ENCODE measurements at places on chromosomes 7 and 10. TPM values are rescaled to one million over a fixed set of nuclear protein-coding genes. Genes with fewer than 3 reads are reported as not detected.

GRCh38 chr10:44207160-44207559 lies 177.7 kb downstream of the CXCL12 start:
- DNase-seq: no peak
- H3K4me1 ChIP-seq: no peaks in the 10 kb centered on the region
- no peak overlapping the region for H3K27ac ChIP-seq
- H3K27me3 ChIP-seq: peaks cover 20% of the 10 kb centered on the region
- H3K36me3 ChIP-seq: no peaks in the 10 kb centered on the region

- no peaks in the 10 kb centered on the region for H3K36me3 ChIP-seq
- no peaks in the 10 kb centered on the region for H3K4me1 ChIP-seq
- H3K27ac ChIP-seq: no peak overlapping the region
- no peak overlapping the region for H3K4me3 ChIP-seq
- no peak for DNase-seq
Measured at GRCh38 chr7:116271161-116271913, 61.0 kb downstream of the TES start.

DNA sequence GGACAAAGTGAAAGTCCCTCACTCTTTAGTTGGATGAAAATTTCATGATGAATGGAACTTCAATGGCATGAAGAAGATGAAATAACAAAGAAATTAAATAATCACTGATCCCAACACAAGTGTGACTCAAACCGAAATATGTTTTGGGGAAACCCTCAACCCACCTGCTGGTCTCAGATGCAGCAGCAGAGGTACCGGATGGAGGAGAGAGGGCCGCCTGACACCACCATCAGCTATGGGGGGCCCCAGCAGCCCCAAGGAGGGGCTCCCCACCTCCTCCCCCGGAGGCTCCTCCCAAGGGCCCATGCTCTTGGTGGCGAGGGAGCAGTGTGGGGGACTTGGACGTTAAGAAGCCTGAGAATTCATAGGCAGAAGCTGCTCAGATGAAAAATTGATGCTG lies 137.2 kb upstream of the ADARB2 start:
- DNase-seq: no peak
- H3K27ac ChIP-seq: no peak overlapping the region
- H3K4me3 ChIP-seq: no peak overlapping the region
- no peaks in the 10 kb centered on the region for H3K36me3 ChIP-seq
- H3K27me3 ChIP-seq: no peaks in the 10 kb centered on the region

SRRM3 gene
- 0.47 TPM for total RNA-seq

DNA sequence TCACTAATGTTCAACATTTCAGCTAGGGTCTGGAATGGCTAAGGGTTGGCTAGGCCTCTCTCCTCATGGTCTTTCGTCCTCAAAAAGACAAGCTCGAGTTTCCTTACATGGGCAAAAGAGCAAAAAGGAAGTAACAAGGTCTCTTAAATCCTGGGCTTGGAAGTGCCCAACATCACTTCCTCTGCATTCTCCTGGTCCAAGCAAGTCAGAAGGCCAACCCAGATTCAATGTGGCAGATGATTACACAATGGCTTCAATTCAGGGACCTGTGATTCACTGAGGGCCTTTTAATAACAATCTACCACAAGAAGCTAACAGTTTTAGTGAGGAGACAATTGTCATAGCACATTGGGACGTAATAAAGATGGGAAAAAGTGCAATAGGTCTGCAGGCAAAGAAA lies 4.4 kb upstream of the NUP205 start:
- H3K27ac ChIP-seq: no peak overlapping the region
- no peak for DNase-seq
- H3K4me1 ChIP-seq: no peaks in the 10 kb centered on the region
- H3K36me3 ChIP-seq: no peaks in the 10 kb centered on the region

GRCh38 chr7:130615583-130615982 lies 53.0 kb downstream of the COPG2 start:
- peaks cover 38% of the 10 kb centered on the region for H3K36me3 ChIP-seq
- DNase-seq: no peak
- no peak overlapping the region for H3K27ac ChIP-seq
- no peak overlapping the region for H3K4me3 ChIP-seq

COX19 gene
- total RNA-seq: 10.5 TPM

DNA sequence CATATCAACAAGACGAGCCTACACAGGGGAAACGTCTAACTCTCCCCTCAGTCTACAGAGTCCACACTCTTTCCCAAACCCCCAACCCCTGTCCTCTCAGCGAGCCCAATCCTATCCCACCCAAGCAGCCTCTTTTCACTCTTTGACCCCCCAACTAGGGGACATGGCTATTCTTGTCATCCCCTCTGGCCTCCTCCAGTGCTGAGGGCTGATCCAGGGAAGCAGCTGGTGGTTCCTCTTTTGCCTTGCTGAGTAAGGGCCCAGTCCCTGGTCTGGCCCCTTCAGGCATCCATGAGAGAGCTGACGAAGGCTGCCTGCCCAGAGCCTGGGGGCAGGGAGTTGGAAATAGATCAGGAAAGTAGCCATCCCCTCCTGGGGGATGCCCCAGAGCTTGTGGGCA lies 6.4 kb downstream of the NOBOX start:
- no peak overlapping the region for H3K27ac ChIP-seq
- H3K36me3 ChIP-seq: no peaks in the 10 kb centered on the region
- H3K27me3 ChIP-seq: no peaks in the 10 kb centered on the region
- no peak for DNase-seq
- no peak overlapping the region for H3K4me3 ChIP-seq

DNA sequence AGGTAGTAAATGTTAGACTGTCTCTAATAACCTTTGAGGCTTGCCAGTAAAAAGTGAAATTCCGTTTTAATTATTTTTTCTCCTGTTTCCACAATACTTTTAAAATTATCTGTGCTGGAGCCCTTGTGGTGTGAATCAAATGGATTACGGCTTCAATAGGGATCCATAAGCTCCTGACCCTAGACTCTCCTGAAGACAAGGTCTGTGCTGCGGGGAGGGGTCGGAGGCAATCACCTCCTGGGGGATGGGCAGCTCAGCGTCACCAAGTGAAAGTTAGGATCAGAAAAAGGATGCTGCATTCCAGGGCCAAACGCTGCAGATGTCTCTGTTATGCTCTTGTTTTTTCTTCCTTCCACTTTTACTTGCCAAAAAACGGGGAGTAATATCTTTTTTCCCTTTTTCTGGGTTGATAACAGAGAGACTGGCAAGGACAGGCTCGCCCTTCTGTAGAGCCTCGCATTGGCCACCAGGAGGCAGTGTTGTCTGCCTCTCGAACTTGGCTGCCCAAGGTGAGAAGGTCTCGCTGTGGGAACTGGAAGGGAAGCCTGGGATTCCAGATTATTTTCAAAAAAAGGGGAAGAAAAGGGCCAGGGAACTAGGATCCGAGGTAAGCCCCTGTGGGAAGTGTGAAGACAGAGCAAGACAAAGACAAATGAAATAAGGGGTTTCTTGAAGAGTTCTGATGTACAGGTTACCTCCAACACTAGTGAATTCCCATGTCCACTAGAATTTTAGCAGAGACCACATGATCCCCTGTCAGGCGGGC lies 621.9 kb downstream of the ACTR3B start:
- peaks cover 2% of the 10 kb centered on the region for H3K36me3 ChIP-seq
- no peaks in the 10 kb centered on the region for H3K4me1 ChIP-seq
- no peak overlapping the region for H3K27ac ChIP-seq
- peak; percentile 78 for DNase-seq
- H3K27me3 ChIP-seq: no peaks in the 10 kb centered on the region

DNA sequence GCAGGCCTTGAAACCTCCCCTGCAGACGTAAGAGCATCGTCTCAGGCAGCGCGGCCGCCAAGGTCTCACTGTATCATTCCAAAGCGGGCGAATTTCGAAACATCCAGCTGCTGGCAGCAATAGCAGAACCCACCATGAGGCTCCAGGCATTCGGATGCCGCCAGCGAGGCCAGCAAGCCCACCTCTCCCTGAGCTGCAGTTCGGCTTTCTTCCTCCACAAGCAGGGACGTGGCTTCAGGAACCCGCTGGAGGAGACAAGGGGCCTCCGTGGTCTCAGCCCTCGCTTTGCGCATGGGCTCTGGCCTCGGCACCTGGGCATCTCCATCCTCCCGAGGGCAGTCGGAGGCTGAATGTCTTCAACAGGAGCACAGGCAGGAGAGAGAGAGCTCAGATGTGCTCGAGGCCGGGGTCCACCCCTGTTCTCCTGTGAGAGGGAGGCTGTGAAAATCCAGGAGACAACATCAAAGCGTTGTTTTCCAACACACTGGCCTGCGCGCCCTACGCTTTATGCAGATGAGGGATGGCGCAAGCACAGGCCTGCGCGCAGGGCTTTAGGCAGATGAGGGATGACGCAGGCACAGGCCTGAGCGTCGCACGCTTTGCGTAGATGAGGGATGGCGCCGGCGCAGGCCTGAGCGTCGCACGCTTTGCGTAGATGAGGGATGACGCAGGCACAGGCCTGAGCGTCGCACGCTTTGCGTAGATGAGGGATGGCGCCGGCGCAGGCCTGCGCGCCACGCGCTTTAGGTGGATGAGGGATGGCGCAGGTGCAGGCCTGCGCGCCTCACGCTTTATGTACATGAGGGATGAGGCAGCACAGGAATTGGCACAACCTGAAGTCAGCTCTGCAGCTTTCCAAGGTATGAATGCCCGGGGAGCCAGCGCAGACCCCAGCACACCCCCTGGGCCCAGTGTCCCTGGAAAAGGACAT lies 103.2 kb downstream of the WDR37 start:
- H3K36me3 ChIP-seq: peaks cover 40% of the 10 kb centered on the region
- peak overlapping the region; percentile 89 for H3K27ac ChIP-seq
- H3K4me3 ChIP-seq: peak overlapping the region; percentile 50

- H3K4me1 ChIP-seq: peaks cover 10% of the 10 kb centered on the region
- no peak overlapping the region for H3K27ac ChIP-seq
Measured at GRCh38 chr10:6128591-6129251, 39.9 kb downstream of the RBM17 start.

UTF1 gene
- total RNA-seq: 0.16 TPM

GRCh38 chr7:90933984-90934383 lies 330.2 kb upstream of the FZD1 start:
- H3K4me3 ChIP-seq: no peak overlapping the region
- no peak for DNase-seq
- H3K27me3 ChIP-seq: no peaks in the 10 kb centered on the region
- no peaks in the 10 kb centered on the region for H3K4me1 ChIP-seq

HOXA4 gene
- not detected for total RNA-seq

DNA sequence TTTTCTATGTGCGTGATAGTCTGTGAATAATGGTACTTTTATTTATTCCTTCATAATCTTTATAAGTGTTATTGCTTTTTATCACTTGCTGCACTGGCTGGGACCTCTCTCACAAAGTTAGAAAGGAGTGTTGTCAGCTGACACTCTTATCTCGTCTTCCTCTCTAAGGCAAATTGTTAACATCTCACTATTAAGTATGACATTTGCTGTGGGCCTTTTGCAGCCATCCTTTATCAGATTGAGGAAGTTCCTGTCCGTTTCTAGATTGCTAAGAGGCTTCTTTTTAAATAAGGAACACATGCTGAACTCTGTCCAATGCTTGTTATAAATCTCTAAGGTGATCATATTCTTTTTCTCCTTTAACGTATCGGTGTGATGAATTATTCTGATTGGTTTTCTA lies 27.4 kb upstream of the DIP2C start:
- no peaks in the 10 kb centered on the region for H3K36me3 ChIP-seq
- DNase-seq: no peak
- H3K4me3 ChIP-seq: no peak overlapping the region

DNA sequence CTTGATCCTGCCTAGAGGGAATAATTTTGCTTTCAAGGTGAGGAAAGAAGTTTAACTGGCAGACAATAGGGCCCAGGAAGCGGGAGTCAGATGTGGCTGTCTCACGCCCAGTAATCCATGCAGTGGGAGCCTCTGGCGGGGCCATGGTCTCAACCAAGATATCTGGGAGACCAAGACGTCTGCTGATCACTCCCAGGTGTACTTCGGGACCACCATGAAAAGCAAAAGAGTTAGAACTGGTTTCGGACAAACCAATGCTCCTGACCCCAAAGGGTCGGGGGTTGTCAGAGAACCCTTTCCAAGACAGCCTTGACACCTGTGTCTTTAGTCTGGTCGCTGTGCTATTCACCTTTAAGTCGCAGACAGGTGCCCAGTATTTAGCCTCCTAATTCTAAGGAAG lies 256.9 kb upstream of the MBL2 start:
- no peak overlapping the region for H3K27ac ChIP-seq
- no peak overlapping the region for H3K4me3 ChIP-seq
- DNase-seq: no peak
- no peaks in the 10 kb centered on the region for H3K4me1 ChIP-seq

- no peak overlapping the region for H3K27ac ChIP-seq
- H3K4me3 ChIP-seq: no peak overlapping the region
- H3K36me3 ChIP-seq: no peaks in the 10 kb centered on the region
- H3K27me3 ChIP-seq: peaks cover 8% of the 10 kb centered on the region
Measured at GRCh38 chr7:140989068-140989467, 25.7 kb downstream of the MRPS33 start.

Data from K562 (cell line).